GM13977 (cell line): ENCODE measurements at places on chromosomes 5 and 9.

GRCh38 chr9:119432428-119432827 lies 63.2 kb upstream of the BRINP1 start:
- DNase-seq: no peak

DNA sequence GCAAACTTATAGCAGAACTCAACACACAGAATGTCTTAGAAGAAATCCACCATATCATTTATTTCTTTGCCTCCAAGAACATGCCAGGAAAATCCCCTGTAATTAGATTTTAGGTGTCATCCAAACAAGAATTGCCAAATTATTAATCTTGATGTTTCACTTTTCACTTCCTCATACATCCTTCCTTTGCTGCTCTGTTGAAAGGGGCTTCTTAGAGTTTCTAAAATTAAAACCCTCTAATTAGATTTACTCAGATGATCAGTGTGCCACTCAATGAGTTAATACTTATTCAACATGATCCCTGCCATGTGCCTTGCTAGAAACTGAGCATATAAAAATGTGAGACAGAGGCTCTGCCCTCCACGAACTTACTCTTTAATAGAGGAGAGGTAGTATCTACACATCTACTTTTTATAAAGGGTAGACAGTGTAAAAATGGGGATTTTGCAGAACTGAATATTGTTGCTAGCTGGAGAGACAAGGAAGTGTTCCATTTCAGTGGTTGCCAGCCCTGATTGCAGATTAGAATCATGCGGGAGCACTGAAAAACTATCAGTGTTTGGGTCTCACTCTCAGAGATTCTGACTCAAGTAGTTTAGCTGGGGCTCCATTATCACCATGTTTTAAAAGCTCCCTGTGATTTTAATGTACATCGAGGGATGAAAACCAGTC lies 498.4 kb downstream of the TLE4 start:
- no peak for DNase-seq

GRCh38 chr5:149399775-149400174 lies 20.7 kb upstream of the IL17B start:
- DNase-seq: no peak

DNA sequence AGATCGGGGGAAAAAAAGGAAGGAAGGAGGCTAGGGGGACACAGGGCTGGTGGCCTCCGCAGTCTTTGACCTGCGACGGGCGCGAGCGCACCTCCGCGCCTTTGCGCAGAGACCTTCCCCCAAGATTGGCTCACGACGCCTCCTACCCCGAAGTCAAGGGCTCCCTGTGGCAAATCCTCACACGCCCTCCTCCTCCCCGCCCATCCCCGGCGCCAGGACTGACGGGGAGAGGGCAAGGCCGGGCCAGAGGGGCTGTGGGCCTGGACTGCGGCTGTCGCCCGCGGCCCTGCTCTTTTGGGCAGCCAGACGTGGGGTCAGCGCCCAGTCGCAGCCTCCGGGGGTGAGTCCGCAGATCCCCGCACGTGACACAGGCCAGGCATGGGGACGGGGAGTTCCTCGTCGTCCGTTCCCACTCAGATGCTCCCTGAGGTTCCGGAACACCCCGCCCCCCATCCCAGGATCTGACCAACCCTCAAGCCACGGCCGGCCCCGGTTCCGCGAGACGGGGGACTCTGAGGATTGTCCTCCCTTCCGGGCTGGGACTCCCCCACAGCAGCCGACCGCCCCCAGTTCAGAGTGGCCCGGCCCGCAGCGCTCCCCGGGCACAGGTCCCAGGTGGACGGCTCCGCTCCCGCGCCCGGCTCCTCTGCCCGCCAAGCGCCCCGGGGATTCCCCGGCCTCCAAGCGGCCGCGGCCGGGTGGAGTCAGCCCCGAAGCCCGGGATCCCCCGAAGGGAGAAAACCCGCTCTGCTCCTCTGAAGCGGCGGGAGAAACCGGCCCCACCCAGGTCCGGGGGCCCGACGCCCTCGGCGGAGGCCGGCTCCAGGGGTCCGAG lies 543 bp upstream of the ANKRD33B start:
- DNase-seq: peak; percentile 81

- no peak for DNase-seq
Observed at GRCh38 chr5:13357929-13358328, 586.6 kb downstream of the DNAH5 start.

GRCh38 chr9:135127718-135128670 lies 40.5 kb downstream of the OLFM1 start:
- no peak for DNase-seq

GRCh38 chr9:33800886-33801285 lies 5.5 kb downstream of the PRSS3 start:
- no peak for DNase-seq

DNA sequence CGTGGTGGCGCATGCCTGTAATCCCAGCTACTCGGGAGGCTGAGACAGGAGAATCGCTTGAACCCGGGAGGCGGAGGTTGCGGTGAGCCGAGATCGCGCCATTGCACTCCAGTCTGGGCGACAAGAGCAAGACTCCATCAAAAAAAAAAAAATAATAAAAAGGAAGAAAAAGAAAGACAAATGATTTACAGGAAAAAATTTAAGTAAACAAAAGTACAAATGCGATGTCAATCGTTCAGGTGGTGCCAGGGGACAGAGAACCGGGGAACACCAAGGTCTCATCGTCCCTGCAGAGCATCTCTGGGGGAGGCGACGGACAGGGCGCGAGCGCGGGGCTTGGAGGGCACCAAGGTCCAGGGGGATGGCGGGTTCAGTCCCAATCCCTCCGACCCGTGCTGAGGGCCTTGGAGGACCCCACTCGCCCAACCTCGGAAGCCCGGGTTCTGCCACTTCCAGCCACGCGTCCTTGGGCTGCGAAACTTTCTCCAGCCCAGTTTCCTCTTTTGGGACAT lies 607 bp upstream of the HNRNPAB start:
- peak; percentile 70 for DNase-seq

DNA sequence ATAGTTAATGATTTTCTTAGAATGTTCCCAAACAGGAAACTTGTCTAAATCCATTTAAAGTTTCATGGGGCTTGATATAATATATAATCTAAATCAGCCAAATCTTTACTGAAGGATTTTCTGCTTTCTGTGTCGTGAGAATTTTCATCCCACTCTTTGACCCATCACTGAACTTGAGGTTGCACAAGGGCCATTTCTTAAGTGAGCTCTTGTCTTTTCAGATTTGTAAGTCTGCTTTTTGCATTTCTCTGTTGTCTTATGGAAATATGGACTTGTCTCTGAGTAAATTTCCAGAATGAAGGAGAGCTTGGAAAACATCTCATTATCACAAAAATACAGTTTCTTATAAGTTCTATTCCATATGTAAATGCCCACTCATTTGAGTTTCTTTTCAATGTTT lies 149.2 kb upstream of the ARRDC3 start:
- no peak for DNase-seq

- DNase-seq: no peak
Observed at GRCh38 chr9:107976767-107977166, 487.2 kb upstream of the KLF4 start.
